ENCODE measurements at places on chromosomes 4 and X. TPM values are rescaled to one million over a fixed set of nuclear protein-coding genes. Genes with fewer than 3 reads are reported as not detected.

DNA sequence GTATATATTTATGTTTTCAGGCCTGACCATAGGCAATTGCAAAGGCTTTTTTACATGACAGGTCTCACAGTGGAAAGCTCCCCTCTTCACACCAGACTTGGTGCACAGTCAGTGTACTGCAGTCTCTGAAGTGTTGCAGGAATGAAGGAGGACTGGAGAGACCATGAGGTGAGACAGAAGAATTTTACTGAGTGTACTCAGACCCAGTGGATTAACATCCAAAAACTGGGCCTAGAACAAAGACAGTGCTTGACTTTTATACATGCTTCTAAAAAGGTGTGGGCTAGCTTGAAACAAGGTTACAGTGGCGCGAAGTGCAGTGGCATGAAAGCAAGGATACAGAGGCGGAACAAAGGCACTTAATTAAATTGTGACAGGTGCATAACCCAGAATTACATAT lies 822.9 kb downstream of the RAPGEF2 start:
- DNase-seq, result no peak
- peaks cover 2% of the 10 kb centered on the region for H3K36me3 ChIP-seq
- H3K27ac ChIP-seq, result no peak overlapping the region
- H3K4me3 ChIP-seq, result no peak overlapping the region

P2RY4 gene
- total RNA-seq, result not detected

- no peak overlapping the region for H3K4me3 ChIP-seq
- no peaks in the 10 kb centered on the region for H3K4me1 ChIP-seq
- DNase-seq, result no peak
- peaks cover 6% of the 10 kb centered on the region for H3K27me3 ChIP-seq
Observed at GRCh38 chrX:154793084-154793795, 12.0 kb downstream of the MPP1 start.

GRCh38 chrX:15128861-15129260 lies 141.0 kb downstream of the ASB9 start:
- no peaks in the 10 kb centered on the region for H3K27me3 ChIP-seq
- no peak overlapping the region for H3K4me3 ChIP-seq
- DNase-seq, result no peak
- no peaks in the 10 kb centered on the region for H3K4me1 ChIP-seq
- H3K27ac ChIP-seq, result no peak overlapping the region

TCEAL8 gene
- 65.1 TPM for total RNA-seq

NSUN7 gene
- 20.1 TPM for total RNA-seq

TSPAN6 gene
- 167 TPM for total RNA-seq

GRCh38 chrX:73615022-73615421 lies 52.0 kb downstream of the CHIC1 start:
- no peak overlapping the region for H3K27ac ChIP-seq
- peaks cover 26% of the 10 kb centered on the region for H3K36me3 ChIP-seq
- no peak for DNase-seq

FAT1 gene
- total RNA-seq, result 264 TPM

GRCh38 chrX:21305799-21306336 lies 68.3 kb upstream of the CNKSR2 start:
- no peaks in the 10 kb centered on the region for H3K36me3 ChIP-seq
- no peak overlapping the region for H3K27ac ChIP-seq
- no peak for DNase-seq
- H3K4me3 ChIP-seq, result no peak overlapping the region
- no peaks in the 10 kb centered on the region for H3K27me3 ChIP-seq
- peaks cover 9% of the 10 kb centered on the region for H3K4me1 ChIP-seq

- H3K36me3 ChIP-seq, result no peaks in the 10 kb centered on the region
- peaks cover 4% of the 10 kb centered on the region for H3K4me1 ChIP-seq
- H3K4me3 ChIP-seq, result no peak overlapping the region
- no peak overlapping the region for H3K27ac ChIP-seq
- no peak for DNase-seq
- peaks cover 3% of the 10 kb centered on the region for H3K27me3 ChIP-seq
Observed at GRCh38 chr4:73923631-73923937, 54.4 kb downstream of the CXCL1 start.

GRCh38 chr4:148162991-148163390 lies 279.2 kb downstream of the NR3C2 start:
- H3K36me3 ChIP-seq, result no peaks in the 10 kb centered on the region
- no peak overlapping the region for H3K4me3 ChIP-seq
- no peak for DNase-seq

GRCh38 chr4:57462843-57463242 lies 352.7 kb upstream of the IGFBP7 start:
- no peak overlapping the region for H3K4me3 ChIP-seq
- H3K27me3 ChIP-seq, result no peaks in the 10 kb centered on the region
- no peak for DNase-seq
- peaks cover 17% of the 10 kb centered on the region for H3K4me1 ChIP-seq
